ENCODE measurements at places on chromosomes 3 and 15. TPM values are rescaled to one million over a fixed set of nuclear protein-coding genes. Genes with fewer than 3 reads are reported as not detected.

Gene LRRC15
- total RNA-seq, result not detected

Gene CYP1A2
- not detected for total RNA-seq

Gene IL5RA
- total RNA-seq, result not detected

Gene ENTPD3
- 24.3 TPM for total RNA-seq

Gene ITIH3
- not detected for total RNA-seq

Gene LTF
- under 0.01 TPM for total RNA-seq
